ENCODE measurements at places on chromosomes 1 and 21.
A peak's percentile ranks its signal among the peaks of the same experiment; 100 is the strongest.

DNA sequence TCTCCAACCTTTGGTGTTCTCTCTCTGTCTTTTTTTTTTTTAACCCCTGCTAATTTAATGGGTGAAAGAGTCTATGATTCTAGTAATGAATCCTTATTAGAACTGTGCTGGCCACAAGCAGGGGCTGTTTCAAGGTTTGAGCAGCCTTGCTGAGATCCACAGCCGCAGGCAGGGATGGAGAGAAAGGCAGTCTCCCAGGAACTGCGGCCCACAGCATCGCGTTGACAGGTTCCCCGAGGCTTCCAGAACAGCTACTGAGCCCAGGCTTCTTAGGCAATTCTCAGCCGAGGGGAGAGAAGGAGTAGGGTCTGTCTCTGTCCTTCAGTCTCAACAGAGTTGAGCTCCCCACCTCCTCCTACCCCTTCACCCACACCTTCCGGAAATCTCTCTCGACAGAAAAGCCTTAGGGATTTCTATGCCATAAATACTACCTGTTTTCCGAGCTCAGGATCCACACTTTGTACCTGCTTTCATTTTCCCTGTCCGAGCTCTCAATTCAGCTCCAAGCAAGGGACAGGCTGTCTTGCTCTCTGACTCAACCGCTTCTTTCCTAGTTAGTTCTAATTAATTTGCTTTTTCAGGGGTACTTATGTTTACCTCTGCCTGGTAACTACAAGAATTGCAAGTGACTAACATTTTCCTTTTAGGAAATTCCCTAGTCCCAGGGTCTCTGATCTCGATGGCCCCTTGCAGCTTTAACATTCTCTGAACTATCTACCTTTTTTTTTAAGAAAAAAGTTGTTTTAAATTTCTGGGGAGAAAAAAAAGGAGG, 6.7 kb upstream of the CASZ1 start:
- no peak for DNase-seq

DNA sequence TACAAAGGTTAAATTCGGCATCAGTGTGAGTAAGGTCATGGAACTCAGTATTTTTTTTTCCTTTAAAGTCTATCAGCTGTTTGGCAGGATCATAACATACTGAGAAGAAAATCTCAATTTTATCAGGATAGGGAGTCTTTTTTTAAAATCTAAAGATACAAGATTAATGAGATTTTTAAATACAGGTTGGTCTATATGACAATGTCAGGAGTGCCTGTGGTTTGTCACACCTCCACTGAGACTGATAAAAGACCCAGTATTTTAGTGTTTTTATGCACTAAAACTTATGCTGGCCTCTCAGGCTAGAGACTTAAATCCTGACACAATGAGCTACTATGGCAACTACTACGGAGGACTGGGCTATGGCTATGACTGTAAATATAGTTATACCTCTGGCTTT, at the start of gene KRTAP20-3:
Gene KRTAP20-3, plus strand, starts transcription at position 301 of the 400 bp plus-strand sequence.
- DNase-seq = no peak

- DNase-seq = no peak
Observed at GRCh38 chr1:12465126-12465525, 152.9 kb downstream of the DHRS3 start.

GRCh38 chr1:154712166-154712810, 104.3 kb upstream of the ADAR start:
- DNase-seq = no peak

DNA sequence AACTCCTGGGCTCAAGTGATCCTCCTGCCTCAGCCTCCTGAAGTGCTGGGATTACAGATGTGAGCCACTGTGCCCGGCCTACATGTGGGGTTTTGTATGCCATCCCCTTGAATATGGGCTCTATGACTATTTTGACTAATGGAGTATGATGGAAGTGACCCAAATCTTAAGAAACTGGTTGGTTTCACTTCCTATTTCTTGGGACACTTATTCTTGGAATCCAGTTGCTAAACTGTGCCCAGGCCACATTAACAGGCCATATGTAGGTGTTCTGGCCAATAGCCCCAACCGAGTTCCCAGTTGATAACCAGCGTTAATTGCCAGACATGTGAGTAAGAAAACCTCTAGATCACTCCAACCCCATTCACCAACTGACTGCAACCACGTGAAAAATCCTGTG, 36.3 kb upstream of the CLIC4 start:
- no peak for DNase-seq

- DNase-seq = no peak
Observed at GRCh38 chr1:63640633-63641567, 47.7 kb downstream of the PGM1 start.

GRCh38 chr1:201761871-201762270, 67.1 kb upstream of the IPO9 start:
- DNase-seq = no peak

- DNase-seq = peak; percentile 42
Observed at GRCh38 chr1:205301842-205302588, 19.5 kb downstream of the NUAK2 start.

- DNase-seq = no peak
Observed at GRCh38 chr1:91122106-91122717, 100.4 kb upstream of the ZNF644 start.

GRCh38 chr1:11951901-11952300, 17.4 kb downstream of the PLOD1 start:
- DNase-seq = no peak

GRCh38 chr1:167676916-167677848, 44.6 kb upstream of the MPZL1 start:
- DNase-seq = no peak

DNA sequence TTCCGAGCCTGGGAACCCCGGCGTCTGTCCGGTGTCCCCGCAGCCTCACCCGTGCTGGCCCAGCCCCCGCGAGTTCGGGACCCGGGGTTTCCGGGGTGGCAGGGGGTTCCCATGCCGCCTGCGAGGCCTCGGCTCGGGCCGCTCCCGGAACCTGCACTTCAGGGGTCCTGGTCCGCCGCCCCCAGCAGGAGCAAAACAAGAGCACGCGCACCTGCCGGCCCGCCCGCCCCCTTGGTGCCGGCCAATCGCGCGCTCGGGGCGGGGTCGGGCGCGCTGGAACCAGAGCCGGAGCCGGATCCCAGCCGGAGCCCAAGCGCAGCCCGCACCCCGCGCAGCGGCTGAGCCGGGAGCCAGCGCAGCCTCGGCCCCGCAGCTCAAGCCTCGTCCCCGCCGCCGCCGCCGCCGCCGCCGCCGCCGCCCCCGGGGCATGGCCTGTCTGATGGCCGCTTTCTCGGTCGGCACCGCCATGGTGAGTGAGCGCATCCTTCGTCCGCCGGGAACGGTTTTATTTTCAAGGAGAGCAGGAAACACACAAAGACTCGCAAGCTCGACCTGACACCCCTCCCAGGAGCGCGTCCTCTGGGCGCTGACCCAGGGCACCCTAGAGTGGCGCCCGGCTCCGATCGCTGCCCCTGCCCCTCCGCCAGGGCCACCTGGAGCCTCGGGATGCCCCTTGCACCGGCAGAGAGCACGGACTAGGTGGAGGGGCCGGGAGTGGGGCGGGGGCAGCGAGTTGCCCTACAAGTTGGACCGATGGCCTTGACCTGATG, at the start of gene ABCG1:
Gene ABCG1, plus strand, starts transcription at position 305 of the 770 bp plus-strand sequence. Its CDS starts 123 bp downstream, at position 428.
- DNase-seq = no peak

GRCh38 chr21:30717105-30717504, 1.5 kb downstream of the KRTAP21-3 start:
- no peak for DNase-seq

GRCh38 chr1:26161415-26162219, 2.7 kb downstream of the FAM110D start:
- peak; percentile 42 for DNase-seq

GRCh38 chr1:28877132-28877781, 37.1 kb upstream of the EPB41 start:
- DNase-seq = peak; percentile 44

GRCh38 chr1:16205891-16206546, 6.4 kb downstream of the ARHGEF19 start:
- DNase-seq = no peak

GRCh38 chr1:90387805-90388204, 329.3 kb downstream of the BARHL2 start:
- no peak for DNase-seq
